ENCODE measurements at places on chromosomes 3 and 15.

DNA sequence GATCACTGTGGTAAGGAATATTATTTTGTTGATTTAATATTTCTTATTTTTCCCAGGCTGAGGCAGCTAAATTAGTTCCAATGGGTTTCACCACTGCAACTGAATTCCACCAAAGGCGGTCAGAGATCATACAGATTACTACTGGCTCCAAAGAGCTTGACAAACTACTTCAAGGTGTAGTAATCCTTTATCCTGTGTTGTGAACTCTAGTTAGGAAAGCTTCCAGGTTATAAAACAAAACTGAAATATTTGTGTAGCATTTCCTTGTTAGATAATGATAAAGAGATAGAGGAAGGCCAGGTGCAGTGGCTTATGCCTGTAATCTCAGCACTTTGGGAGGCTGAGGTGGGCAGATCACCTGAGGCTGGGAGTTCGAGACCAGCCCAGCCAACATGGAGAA lies 11.1 kb downstream of the RAD51 start:
- DNase-seq, result no peak

- DNase-seq, result no peak
Measured at GRCh38 chr15:35783203-35783602, 237.2 kb upstream of the DPH6 start.

DNA sequence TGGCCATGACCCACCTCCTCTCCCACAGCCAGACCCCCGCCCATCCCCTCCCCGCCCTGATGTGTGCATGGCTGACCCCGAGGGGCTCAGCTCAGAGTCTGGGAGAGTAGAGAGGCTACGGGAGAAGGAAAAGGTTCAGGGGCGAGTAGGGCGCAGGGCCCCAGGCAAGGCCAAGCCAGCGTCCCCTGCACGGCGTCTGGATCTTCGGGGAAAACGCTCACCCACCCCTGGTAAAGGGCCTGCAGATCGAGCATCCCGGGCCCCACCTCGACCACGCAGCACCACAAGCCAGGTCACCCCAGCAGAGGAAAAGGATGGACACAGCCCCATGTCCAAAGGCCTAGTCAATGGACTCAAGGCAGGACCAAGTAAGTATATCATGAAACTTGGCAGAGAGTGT lies 11.7 kb downstream of the MAP1A start:
- DNase-seq, result no peak

GRCh38 chr3:148697306-148698189 lies at the start of gene AGTR1:
TSS of gene AGTR1 (plus strand) at chr3:148697903. CDS start at chr3:148741036, 43,133 bp downstream.
- DNase-seq, result peak; percentile 58

GRCh38 chr15:92268900-92269299 lies 124.8 kb upstream of the ST8SIA2 start:
- no peak for DNase-seq

GRCh38 chr3:41198526-41198925 lies 779 bp upstream of the CTNNB1 start:
- no peak for DNase-seq

- no peak for DNase-seq
Measured at GRCh38 chr15:41942886-41943285, 29.5 kb downstream of the EHD4 start.

GRCh38 chr3:14331251-14331650 lies 71.2 kb upstream of the SLC6A6 start:
- no peak for DNase-seq

DNA sequence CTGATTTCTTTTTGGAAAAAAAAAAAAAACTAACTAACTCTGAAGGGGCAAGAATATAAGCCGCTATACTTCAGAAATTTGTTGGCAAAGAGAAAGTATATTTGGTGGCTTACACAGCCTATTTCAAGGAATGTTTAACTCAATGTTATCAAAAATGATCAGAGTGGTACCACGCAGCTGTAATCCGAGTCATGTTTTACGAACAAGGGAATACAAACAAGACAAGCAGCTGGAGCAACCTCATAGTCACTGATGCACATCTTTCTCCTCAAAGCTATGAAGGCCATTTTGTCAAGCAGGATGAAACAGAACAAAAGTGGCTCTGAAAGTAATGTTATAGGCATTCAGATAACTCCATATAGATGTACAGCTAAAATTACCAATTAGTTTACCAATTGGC lies 81.2 kb downstream of the SCAPER start:
- no peak for DNase-seq

DNA sequence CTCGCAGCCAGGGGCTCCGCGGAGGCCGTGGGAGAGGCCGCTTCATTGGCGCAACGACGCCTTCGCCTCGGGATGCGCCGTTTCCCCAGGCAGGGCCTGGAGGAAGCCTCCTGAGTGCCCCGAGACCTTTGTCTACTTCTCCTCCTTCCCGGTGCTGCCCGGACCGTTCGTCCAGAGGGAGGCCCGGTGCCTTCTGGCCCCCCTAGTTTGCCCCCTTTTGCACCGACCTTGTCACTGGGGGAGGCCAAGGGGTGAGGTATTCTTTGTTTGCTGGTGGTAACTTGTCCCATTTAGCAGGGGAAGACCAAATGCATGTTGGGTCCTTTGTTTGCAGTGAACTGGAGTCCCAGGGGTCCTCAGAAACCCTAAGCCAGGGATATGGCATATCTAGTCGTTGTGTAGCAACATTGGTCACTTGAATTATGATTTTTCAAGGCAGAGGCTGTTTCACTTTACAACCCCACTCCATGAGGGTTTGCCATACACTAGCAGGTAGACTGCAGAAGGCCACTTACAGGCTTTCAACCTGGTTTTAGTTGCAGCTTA lies 615 bp downstream of the DHX30 start:
- no peak for DNase-seq

- DNase-seq, result no peak
Measured at GRCh38 chr3:144343777-144344176, 372.2 kb downstream of the DIPK2A start.

DNA sequence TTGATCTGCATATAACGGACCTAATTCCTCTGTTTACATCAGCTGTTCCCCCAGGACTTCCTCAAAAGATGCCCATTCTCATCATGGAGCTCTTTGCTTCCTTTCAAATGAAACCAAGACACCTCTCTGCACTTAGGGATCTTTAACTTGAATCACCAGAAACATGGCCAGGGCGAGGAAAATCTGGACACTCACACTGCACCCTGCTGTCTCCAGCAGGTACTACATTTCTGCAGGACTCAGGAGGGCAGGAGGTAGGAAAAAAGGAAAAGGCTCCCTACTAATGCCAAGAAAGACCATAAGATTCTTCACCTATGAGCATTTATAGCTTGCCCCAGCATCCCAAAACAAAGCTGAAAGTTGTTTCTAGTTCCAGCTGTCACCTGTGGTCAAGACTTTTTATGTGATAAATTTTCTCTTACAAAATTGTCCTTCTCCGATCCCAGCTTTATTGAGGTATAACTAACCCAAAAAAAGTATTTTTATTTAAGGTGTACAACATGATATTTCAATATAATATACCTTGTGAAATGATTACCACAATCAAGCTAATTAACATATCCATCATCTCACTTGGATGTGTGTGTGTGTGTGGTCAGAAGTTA lies 87.3 kb upstream of the C15orf61 start:
- DNase-seq, result peak; percentile 66

DNA sequence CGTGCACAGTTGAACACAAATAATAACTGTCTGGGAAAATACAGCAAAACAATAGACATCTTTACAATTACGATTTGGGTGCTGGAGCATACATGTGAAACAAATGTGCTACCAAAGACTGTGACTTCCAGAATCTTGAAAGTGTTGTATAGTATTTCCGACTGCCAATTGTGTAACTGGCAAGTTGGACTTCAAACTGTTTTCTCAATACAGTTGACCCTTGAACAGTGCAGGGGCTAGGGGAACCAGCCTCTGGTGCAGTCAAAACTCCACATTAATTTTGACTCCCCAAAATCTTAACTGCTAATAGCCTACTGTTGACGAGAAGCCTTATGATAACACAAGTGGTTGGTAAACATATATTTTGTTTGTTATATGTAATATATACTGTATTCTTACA lies 904.2 kb downstream of the EPHA3 start:
- DNase-seq, result no peak

DNA sequence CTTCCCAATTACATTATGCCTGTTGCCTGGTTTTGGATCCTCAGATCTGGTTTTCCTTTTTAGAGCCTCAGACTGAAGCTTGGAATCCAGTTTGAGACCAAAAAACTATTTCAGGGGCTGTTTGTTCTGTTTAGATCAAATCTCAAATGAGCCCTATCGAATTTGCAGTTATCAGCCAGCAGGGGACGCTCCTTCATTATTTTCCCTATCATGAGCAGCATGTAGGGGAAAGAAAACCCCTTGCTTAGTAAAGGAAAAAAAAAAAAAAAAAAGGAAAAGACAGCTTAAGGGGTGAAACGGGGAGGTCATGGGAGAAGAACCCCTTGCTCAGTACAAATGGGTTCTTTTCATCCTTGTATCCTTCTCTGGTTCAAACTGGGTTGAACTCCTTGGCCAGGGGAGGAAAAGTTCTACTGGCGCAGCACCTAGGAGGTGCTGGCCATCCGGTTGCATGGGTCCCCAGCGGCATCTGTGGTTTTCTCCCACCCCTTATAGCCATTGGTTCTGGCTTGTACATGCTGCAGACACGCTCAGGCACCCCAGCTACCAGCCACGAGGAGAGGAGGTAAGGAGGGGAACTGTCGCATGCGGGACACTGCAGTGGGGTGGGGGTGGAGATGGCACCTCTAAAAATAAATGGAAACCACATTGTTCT lies 1375.1 kb upstream of the ALCAM start:
- peak; percentile 30 for DNase-seq

All from endothelial cell (in vitro differentiated cells).